ENCODE measurements at places on chromosomes 4 and X.

- no peaks in the 10 kb centered on the region for H3K27me3 ChIP-seq
- no peaks in the 10 kb centered on the region for H3K36me3 ChIP-seq
- no peak for DNase-seq
- peaks cover 6% of the 10 kb centered on the region for H3K4me1 ChIP-seq
- no peak overlapping the region for H3K27ac ChIP-seq
- no peak overlapping the region for H3K4me3 ChIP-seq
Observed at GRCh38 chrX:114071412-114071811, 512.5 kb upstream of the HTR2C start.

DNA sequence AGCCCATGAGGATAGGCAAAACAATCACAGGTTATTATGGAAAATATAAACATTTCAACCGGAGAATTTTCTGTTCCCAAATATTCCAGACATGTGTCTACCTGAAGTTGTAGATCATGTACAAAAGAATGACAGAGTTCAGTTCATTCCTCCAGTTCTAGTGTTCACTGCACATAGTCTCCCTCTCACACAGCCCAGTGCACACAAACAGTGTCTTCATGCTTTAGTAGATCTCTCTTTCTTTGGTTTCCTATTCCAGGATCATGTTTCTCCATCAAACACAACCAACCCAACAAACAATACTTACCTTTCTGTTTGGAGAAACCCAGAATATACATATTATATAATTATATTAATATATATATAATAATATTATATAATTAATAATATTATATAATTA is 671.9 kb downstream of the TRIML1 start:
- no peak overlapping the region for H3K4me3 ChIP-seq
- H3K4me1 ChIP-seq = no peaks in the 10 kb centered on the region
- no peaks in the 10 kb centered on the region for H3K36me3 ChIP-seq
- DNase-seq = no peak
- no peaks in the 10 kb centered on the region for H3K27me3 ChIP-seq
- H3K27ac ChIP-seq = no peak overlapping the region

GRCh38 chr4:174056959-174057358 is 226.5 kb downstream of the FBXO8 start:
- no peak overlapping the region for H3K27ac ChIP-seq
- H3K4me1 ChIP-seq = no peaks in the 10 kb centered on the region
- H3K27me3 ChIP-seq = no peaks in the 10 kb centered on the region
- no peak for DNase-seq
- no peak overlapping the region for H3K4me3 ChIP-seq

DNA sequence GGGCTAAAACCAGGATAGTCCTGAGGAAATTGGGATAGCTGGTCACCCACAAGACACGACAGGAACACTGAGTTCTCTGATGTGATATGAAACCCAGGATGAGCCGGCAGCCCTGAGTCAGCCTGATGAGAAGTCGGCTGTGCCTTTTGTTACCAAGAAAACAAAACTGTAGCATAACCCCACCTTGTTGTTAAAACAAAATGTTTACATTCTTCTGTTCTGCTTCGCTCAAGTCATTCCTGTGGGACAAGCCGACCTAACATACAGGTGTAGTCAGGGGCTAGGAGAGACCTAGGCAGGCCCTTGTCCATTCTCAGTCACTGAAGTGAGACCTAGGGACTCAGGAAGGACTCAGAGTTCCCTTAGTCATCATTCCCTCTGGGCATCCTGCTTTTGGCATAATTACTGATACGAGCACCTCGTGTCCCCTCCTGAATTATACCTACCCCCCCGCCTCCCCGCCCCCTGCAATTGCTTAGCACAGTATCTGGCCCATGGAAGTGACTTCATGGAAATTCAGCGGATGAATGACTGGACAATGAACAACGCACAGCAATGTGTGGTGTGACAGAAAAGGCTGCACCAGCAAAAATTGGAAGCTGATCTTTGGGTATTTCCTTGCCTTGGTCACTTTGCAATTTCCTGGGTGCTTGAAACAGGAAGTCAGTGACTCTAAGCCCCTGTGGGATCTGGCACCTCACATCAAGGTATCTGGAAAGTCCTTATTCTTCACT is 31.9 kb upstream of the TLR2 start:
- H3K27ac ChIP-seq = no peak overlapping the region
- H3K27me3 ChIP-seq = peaks cover 3% of the 10 kb centered on the region
- no peaks in the 10 kb centered on the region for H3K36me3 ChIP-seq
- no peak overlapping the region for H3K4me3 ChIP-seq
- DNase-seq = no peak

GRCh38 chr4:171794528-171794927 is 18.7 kb upstream of the GALNTL6 start:
- peaks cover 2% of the 10 kb centered on the region for H3K27me3 ChIP-seq
- DNase-seq = no peak
- H3K4me3 ChIP-seq = no peak overlapping the region
- no peak overlapping the region for H3K27ac ChIP-seq
- H3K4me1 ChIP-seq = no peaks in the 10 kb centered on the region

DNA sequence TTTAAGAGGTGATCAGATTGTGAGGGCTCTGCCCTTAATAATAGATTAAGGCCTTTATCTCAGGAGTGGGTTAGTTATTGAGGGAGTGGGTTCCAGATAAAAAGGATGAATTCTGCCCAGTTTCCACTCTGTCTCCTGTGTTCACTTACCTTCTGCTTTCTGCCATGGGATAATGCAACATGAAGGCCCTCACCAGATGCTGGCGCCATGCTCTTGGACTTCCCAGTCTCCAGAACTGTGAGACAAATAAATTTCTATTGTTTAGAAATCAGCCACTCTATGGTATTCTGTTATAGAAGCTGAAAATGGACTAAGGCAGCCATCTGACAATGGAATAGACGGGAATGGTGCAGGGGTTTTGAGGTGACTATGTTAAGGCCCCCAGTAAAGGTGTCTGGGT is 6.9 kb upstream of the RELL1 start:
- no peaks in the 10 kb centered on the region for H3K36me3 ChIP-seq
- no peak overlapping the region for H3K4me3 ChIP-seq
- H3K27me3 ChIP-seq = peaks cover 7% of the 10 kb centered on the region
- no peak overlapping the region for H3K27ac ChIP-seq

GRCh38 chrX:57134702-57135101 is 2.5 kb downstream of the SPIN2A start:
- no peaks in the 10 kb centered on the region for H3K27me3 ChIP-seq
- no peak overlapping the region for H3K27ac ChIP-seq
- H3K4me3 ChIP-seq = no peak overlapping the region
- H3K36me3 ChIP-seq = peaks cover 2% of the 10 kb centered on the region
- DNase-seq = no peak
- no peaks in the 10 kb centered on the region for H3K4me1 ChIP-seq

- no peak overlapping the region for H3K4me3 ChIP-seq
- peaks cover 2% of the 10 kb centered on the region for H3K36me3 ChIP-seq
- DNase-seq = no peak
- H3K4me1 ChIP-seq = peaks cover 69% of the 10 kb centered on the region
- peak overlapping the region; percentile 82 for H3K27ac ChIP-seq
Observed at GRCh38 chrX:19774905-19775304, 112.5 kb downstream of the SH3KBP1 start.

- no peaks in the 10 kb centered on the region for H3K27me3 ChIP-seq
- H3K36me3 ChIP-seq = no peaks in the 10 kb centered on the region
- H3K4me1 ChIP-seq = peaks cover 42% of the 10 kb centered on the region
- H3K4me3 ChIP-seq = no peak overlapping the region
- no peak overlapping the region for H3K27ac ChIP-seq
- no peak for DNase-seq
Observed at GRCh38 chr4:40552536-40552935, 77.1 kb downstream of the RBM47 start.

DNA sequence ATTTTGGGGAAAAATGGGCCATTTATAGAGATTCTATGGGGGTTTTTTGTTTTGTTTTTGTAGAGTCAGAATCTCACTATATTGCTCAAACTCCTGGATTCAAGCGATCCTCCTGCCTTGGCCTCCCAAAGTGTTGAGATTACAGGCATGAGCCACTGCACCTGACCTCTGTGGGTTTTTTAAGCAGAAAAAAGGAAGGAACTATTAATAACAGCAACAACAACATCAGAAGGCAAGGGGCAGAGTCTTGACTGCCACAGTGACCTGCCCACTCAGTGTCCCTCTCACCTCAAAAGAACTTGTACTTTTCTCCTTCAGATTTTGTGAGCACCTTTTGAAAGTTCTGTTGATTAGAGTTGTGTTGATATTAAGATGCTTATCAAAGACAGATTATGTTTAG is 48.1 kb downstream of the FNIP2 start:
- H3K4me3 ChIP-seq = no peak overlapping the region
- peak overlapping the region; percentile 6 for H3K27ac ChIP-seq
- H3K4me1 ChIP-seq = peaks cover 7% of the 10 kb centered on the region
- H3K27me3 ChIP-seq = peaks cover 79% of the 10 kb centered on the region

- DNase-seq = no peak
- H3K27ac ChIP-seq = peak overlapping the region; percentile 89
- no peaks in the 10 kb centered on the region for H3K27me3 ChIP-seq
- H3K4me3 ChIP-seq = peak overlapping the region; percentile 66
Observed at GRCh38 chrX:56764975-56765791, 36.1 kb downstream of the NBDY start.

GRCh38 chr4:2194496-2194895 is 47.4 kb downstream of the HAUS3 start:
- H3K4me1 ChIP-seq = no peaks in the 10 kb centered on the region
- no peak overlapping the region for H3K27ac ChIP-seq
- H3K27me3 ChIP-seq = no peaks in the 10 kb centered on the region
- H3K4me3 ChIP-seq = no peak overlapping the region

GRCh38 chr4:141705048-141705746 is 68.8 kb downstream of the IL15 start:
- no peaks in the 10 kb centered on the region for H3K27me3 ChIP-seq
- no peak for DNase-seq
- peaks cover 27% of the 10 kb centered on the region for H3K4me1 ChIP-seq
- peak overlapping the region; percentile 6 for H3K4me3 ChIP-seq

- DNase-seq = no peak
- no peaks in the 10 kb centered on the region for H3K4me1 ChIP-seq
- H3K27me3 ChIP-seq = no peaks in the 10 kb centered on the region
- H3K4me3 ChIP-seq = no peak overlapping the region
Observed at GRCh38 chrX:135581496-135581895, 61.0 kb downstream of the INTS6L start.

- no peak for DNase-seq
- H3K27ac ChIP-seq = no peak overlapping the region
- no peak overlapping the region for H3K4me3 ChIP-seq
- no peaks in the 10 kb centered on the region for H3K36me3 ChIP-seq
Observed at GRCh38 chrX:129693354-129693753, 38.6 kb upstream of the APLN start.

DNA sequence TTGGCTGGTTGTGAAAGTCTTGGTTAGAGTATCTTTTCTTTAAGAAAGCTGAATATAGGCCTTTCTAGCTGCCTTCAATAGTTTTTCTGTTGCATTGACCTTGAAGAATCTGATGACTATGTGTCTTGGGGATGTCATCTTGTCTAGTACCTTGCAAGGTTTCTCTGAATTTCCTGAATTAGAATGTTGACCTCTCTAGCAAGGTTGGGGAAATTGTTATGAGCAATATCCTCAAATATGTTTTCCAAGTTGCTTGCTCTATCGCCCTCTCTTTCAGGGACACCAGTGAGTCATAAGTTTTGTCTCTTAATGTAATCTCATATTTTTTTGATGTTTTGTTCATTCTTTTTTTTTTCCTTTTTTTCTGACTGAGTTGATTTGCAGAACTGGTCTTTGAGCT is 194.7 kb downstream of the RAB28 start:
- H3K36me3 ChIP-seq = no peaks in the 10 kb centered on the region
- no peaks in the 10 kb centered on the region for H3K27me3 ChIP-seq
- DNase-seq = no peak
- H3K4me3 ChIP-seq = no peak overlapping the region
- no peak overlapping the region for H3K27ac ChIP-seq
- H3K4me1 ChIP-seq = no peaks in the 10 kb centered on the region

GRCh38 chrX:19606902-19607301 is 91.6 kb upstream of the MAP3K15 start:
- no peak overlapping the region for H3K27ac ChIP-seq
- H3K36me3 ChIP-seq = peaks cover 40% of the 10 kb centered on the region
- H3K27me3 ChIP-seq = no peaks in the 10 kb centered on the region
- DNase-seq = no peak
- no peak overlapping the region for H3K4me3 ChIP-seq

GRCh38 chrX:25022499-25023325 is 6.9 kb upstream of the ARX start:
- no peak for DNase-seq
- H3K27ac ChIP-seq = no peak overlapping the region
- H3K27me3 ChIP-seq = peaks cover 33% of the 10 kb centered on the region
- no peak overlapping the region for H3K4me3 ChIP-seq
- H3K36me3 ChIP-seq = no peaks in the 10 kb centered on the region
- peaks cover 16% of the 10 kb centered on the region for H3K4me1 ChIP-seq

- no peaks in the 10 kb centered on the region for H3K27me3 ChIP-seq
- no peak overlapping the region for H3K27ac ChIP-seq
- no peak overlapping the region for H3K4me3 ChIP-seq
Observed at GRCh38 chrX:145464650-145465049, 217.3 kb downstream of the SPANXN1 start.

DNA sequence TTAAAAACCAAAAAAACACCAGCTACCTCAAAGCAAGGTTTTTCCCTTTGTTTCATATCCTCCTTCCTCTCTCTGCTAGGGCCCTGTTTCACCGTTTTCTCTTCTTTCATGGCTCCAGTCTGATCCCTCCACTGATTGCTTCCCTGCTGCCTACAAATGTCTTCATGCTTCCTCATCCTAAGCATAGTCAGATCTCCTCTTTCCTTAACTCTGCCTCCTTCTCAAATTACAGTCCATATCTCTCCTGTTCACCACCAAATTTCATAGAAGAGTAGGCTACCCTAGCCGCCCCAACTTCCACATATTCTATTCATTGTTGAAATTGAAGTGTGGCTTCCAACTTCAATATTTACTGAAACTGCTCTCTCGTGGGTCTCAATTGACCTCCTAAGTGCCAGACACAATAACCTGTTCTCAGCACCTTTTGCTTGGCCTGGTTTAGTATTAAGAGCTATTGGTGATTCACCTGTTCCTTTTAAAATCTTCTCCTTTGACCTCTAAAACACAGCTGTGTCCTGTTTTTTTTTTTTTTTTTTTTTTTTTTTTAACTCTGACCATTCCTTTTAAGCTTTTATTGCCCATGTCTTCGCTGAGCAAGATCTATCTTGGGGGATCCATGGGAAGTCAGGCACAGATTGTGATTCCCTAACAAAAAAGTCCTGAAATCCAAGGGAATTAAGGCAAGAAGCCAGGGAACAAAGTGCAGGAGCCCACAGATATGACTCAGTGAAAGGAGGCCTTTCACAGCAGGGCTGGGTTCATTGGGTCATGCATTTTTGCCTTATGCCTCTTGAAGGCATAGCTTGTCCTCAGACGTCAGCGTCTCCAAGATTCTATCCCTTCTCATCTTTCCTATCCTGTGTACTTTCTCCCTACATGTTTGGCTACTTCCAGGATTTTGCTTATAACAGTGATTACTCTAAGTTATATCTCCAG is 85.4 kb downstream of the RPS3A start:
- no peak overlapping the region for H3K27ac ChIP-seq
- no peak overlapping the region for H3K4me3 ChIP-seq
- no peak for DNase-seq
- no peaks in the 10 kb centered on the region for H3K36me3 ChIP-seq
- peaks cover 9% of the 10 kb centered on the region for H3K27me3 ChIP-seq
